Lung (tissue), 17 donors: ENCODE measurements at places on chromosomes 13 and 19. TPM values are rescaled to one million over a fixed set of nuclear protein-coding genes. Genes with fewer than 3 reads are reported as not detected.
A peak's percentile ranks its signal among the peaks of the same experiment; 100 is the strongest.

DNA sequence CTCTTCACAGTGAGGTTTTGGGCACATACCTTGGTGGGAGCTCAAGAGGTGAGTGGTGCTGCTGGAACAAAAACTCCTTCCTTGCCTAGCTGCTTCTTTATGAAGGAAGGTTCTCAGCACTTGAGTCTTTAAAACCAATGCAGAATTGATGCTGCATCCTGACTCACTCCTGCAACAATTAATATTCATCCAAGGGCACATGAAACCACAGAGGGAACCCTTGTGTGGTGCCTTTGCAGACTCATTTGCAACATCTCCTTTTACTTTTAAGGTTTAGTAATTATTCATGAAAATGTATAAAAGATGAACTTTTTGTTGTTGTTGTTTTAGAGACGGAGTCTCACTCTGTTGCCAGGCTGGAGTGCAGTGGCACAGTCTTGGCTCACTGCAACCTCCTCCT lies 30.1 kb downstream of the OPA3 start:
- no peak for DNase-seq

- DNase-seq: no peak
Measured at GRCh38 chr13:99896369-99897075, 75.0 kb downstream of the ZIC5 start.

DNA sequence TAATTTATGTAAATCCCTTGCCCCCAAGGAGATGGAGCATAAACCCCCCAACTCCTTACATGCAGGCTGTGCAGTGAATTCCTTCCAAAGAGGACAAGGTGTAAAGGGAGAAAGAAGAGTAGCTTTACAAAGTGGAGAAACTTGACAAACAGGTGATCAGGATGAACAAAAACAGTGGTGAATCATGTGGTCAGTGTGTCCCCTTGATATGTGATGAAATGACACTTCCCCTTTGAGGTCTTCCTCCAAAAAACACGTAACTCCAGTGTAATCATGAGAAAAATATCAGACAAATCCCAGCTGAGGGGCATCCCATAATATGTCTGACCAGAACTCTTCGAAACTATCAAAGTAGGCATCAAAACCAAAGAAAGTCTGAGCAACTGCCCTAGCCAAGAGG lies 29.5 kb upstream of the AKT2 start:
- DNase-seq: no peak

DNA sequence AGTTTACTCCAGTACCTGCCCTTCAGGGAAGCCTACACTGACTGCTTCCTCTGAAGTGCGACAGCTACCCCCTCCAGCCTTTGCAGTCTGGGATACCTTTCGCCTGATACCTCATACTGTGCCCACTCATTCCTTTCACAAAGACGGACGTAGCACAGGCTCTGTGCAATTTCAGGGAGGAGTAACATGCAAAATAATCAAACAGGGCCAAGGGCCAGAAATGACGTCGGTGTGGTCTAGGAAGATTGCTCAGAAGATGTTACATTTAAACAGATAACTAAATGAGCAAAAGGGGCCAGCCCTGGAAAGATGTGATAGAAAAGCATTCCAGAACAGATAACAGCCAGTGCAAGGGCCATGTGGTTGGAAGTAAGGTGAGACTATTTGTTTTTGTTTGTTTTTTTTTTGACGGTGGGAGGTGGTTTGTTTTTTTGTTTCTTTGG lies 6.6 kb upstream of the DDX39A start:
- no peak for DNase-seq

GRCh38 chr19:53546758-53547513 lies 9.0 kb downstream of the ZNF331 start:
- peak; percentile 94 for DNase-seq

GRCh38 chr13:29589234-29589633 lies 6.3 kb downstream of the SLC7A1 start:
- DNase-seq: no peak

GRCh38 chr13:78309497-78310180 lies 293.7 kb downstream of the POU4F1 start:
- DNase-seq: no peak

TMEM86B gene
- 1.8 TPM for total RNA-seq

DIRAS1 gene
- 0.37 TPM for total RNA-seq

FGF21 gene
- total RNA-seq: not detected

KLK10 gene
- total RNA-seq: 24.3 TPM
